ENCODE measurements at places on chromosomes 13 and 19.

- peak; percentile 76 for DNase-seq
These were observed 27.7 kb upstream of the CYSLTR2 start for GRCh38 chr13:48626077-48626449.

GRCh38 chr13:94178625-94179244 is 300.7 kb downstream of the DCT start:
- DNase-seq: no peak

- DNase-seq: peak; percentile 94
These were observed 10.7 kb downstream of the SPACA6 start for GRCh38 chr19:51703575-51704515.

DNA sequence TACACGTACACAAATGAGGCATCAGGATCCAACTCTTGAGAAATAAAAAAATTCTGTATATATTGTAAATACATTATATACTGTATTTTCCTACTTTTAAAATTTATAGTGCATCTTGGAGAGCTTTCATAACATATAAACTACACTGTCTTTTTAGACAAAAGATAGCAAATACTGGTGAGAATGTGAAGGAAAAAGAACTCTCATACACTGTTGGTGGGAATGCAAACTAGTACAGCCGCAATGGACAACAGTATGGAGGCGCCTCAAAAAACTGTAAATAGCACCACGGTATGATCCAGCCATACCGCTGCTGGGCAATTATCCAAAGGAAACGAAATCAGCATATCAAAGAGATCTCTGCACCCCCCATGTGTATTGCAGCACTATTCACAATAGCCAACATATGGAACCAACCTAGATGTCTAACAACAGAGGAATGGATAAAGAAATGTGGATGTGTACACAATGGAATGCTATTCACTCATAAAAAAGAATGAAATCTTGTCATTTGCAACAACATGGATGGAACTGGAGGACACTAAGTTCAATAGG is 292.4 kb downstream of the EFNB2 start:
- DNase-seq: no peak

GRCh38 chr13:58500938-58501337 is 869.4 kb downstream of the PCDH17 start:
- no peak for DNase-seq

DNA sequence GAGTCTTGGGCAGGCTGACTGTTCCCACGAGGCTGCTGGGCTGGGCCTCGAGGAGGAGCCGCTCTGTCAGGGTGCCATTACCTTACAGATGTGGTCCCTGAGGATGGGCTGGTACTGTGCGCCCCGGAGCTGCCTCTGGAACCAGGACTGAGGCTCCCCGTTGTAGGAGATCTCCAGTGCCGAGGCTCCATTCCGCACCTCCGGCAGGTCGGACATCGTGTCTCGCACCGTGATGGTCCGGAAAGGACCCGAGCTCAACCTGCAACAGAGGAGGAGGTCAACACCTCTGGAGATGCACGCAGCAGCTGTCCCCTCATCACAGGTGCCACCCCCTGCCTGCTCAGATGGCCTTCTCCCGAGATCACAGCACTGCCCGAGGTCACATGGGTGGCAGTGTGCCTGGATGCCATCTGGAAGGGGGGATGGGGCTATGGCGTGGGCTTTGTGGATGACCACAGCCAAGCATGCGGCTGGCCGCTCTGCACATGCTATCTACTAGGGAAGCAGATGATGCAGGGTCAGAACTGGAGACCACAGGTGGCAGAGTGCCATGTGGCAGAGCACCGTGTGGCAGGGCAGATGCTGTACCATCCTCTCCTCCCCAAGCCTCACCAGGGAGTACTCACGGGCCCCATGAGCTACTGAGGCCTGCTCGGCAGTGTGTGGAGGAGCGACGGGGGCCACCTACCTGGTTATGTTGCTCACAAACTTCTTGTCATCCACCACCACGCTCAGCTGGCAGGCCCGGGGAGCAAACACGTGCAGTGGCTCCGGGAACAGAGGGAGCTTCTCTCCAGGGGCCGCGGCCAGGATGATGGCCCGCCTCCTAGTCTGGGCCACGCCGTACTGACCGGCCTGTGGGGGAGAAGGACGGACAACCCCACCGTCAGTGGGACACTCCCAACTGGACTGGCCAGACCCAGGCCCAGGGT is 18.3 kb upstream of the EIF3G start:
- DNase-seq: no peak

GRCh38 chr13:39483326-39483725 is 119.7 kb downstream of the LHFPL6 start:
- DNase-seq: no peak

GRCh38 chr13:50080911-50081678 is 65.9 kb downstream of the KCNRG start:
- peak; percentile 17 for DNase-seq

DNA sequence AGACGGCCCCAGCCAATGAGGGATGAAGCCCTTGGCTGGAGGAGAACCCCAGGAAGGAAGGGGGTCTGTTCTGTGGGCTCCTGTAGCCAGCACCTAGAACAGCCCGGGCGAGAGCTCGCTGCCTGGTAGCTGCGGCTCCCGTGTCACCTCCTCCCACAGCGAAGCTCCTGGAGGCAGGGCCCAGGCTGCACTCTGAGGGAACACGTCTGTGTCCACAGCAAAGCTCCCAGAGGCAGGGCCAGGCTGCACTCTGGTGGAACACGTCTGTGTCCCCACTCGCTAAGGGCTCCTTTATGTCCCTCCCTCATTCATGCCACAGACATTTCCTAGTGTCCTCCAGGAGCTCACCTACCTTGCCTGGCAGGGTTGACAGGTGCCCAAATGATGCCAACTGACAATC is 8.4 kb downstream of the TRAPPC6A start:
- no peak for DNase-seq

- DNase-seq: peak; percentile 82
These were observed 21.5 kb upstream of the GARRE1 start for GRCh38 chr19:34232566-34233481.

GRCh38 chr13:86399572-86399971 is 600.4 kb upstream of the SLITRK6 start:
- no peak for DNase-seq

DNA sequence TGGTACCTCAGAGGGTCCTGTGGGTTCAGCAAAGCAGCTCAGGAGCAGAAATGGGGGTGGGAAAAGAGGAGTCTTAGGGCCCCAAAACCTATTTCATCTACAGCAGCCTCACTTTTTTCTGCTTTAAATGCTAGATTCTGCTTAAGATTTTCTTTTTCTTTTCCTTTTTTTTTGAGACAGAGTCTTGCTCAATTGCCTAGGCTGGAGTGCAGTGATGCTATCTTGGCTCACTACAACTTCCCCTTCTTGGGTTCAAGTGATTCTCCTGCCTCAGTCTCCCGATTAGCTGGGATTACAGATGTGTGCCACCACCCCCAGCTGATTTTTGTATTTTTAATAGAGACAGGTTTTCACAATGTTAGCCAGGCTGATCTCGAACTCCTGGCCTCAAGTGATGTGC is 30.7 kb upstream of the WDFY2 start:
- DNase-seq: peak; percentile 52

- DNase-seq: no peak
These were observed 10.5 kb downstream of the ZIC2 start for GRCh38 chr13:99991828-99992775.

- DNase-seq: no peak
These were observed 29.5 kb upstream of the CEBPG start for GRCh38 chr19:33343859-33344572.

- DNase-seq: no peak
These were observed 140.0 kb downstream of the IRS2 start for GRCh38 chr13:109646423-109646822.

- no peak for DNase-seq
These were observed 56.8 kb downstream of the DOCK9 start for GRCh38 chr13:98921015-98921580.

DNA sequence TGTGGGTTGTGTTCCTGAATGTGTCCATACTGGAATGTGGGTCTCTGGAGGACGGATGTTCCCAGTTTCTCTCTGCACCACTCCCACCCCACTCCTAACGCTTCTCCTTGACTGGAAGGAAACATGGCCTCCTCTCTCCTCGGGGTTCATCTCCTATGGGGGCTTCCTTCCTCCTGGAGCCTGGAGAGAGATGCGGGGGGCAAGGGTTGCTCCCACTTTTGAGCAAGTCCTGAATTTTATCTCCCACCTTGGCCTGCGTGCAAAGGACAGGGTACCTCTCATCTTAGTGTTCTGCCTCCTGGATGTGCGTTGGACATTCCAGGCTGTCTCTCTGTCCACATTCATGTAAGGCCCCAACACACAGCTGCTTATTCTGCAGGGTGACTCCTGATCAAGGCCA is 52.5 kb upstream of the UQCRFS1 start:
- DNase-seq: no peak

GRCh38 chr19:56712611-56713276 is 41.2 kb upstream of the ZNF835 start:
- no peak for DNase-seq

Data from inflammatory macrophage (primary cell).